ENCODE measurements at places on chromosomes 7 and 10. TPM values are rescaled to one million over a fixed set of nuclear protein-coding genes. Genes with fewer than 3 reads are reported as not detected.

The TCF7L2 gene
- polyA plus RNA-seq = 2.1 TPM

The DRGX gene
- not detected for polyA plus RNA-seq

The HTR5A gene
- polyA plus RNA-seq = not detected

The CCL24 gene
- polyA plus RNA-seq = 1.2 TPM

The ZPBP gene
- polyA plus RNA-seq = not detected

The AKR1E2 gene
- polyA plus RNA-seq = 0.74 TPM

The GRID2IP gene
- polyA plus RNA-seq = not detected

The EN2 gene
- not detected for polyA plus RNA-seq

The SPDYE3 gene
- polyA plus RNA-seq = 0.58 TPM

The THSD7A gene
- not detected for polyA plus RNA-seq

The OR13A1 gene
- not detected for polyA plus RNA-seq

The LDB3 gene
- polyA plus RNA-seq = not detected

The GIMAP5 gene
- polyA plus RNA-seq = 15.4 TPM

DNA sequence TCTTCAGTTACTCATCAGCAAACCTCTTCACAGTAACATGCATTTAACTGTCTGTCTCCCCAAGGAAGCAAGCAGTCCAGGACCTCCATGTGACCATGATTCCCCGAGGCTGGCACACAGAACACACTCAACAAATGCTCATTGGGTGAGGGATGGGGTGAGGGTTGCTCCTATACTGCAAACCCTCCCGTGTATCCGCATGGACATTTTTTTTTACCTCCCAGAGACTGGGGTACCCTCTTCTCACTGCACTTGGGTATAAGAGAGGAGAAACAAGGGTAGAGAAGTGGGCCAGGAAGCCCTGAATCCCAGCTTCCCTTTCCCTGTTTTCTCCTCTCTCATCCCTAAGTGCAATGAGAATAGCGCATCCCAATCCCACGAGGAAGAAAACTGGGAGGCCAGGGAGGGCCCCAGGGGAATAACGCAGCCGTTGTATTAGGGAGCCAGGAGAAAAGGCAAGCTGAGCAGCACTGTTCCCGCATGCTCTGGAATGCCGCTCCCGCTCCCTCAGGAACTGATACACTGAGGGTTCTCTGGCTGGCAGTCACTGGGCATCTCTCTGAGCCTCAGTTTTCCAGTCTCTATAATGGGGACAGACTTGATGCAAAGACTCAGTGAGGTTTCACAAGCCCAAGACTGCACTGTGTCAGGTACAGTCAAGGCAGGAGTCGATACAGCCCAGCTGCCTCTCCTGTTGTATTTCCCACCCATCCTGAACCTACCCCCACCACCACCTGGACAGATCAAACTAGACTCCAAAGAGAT, 134.6 kb downstream of the GRID1 start:
- H3K27ac ChIP-seq = no peak overlapping the region
- no peaks in the 10 kb centered on the region for H3K36me3 ChIP-seq
- no peak overlapping the region for H3K4me3 ChIP-seq
- DNase-seq = no peak

DNA sequence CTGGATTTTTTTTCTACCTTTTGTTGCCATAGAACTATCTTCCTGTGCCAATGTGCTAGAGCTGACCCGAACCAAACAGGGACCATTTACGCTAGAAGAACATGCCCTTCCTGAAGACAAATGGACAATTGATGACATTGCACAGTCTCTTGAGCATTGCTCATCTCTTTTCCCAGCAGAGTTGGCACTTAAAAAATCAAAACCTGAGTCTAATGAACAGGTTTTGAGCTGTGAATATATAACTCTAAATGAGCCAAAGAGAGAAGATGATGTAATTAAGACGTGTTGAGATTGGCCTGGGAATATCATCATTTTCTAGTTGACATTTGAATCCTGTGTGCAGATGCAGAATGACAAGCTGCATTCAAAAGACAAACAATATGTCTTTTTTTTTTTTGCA, 37.1 kb downstream of the TRUB1 start:
- DNase-seq = no peak
- H3K4me1 ChIP-seq = no peaks in the 10 kb centered on the region
- no peaks in the 10 kb centered on the region for H3K27me3 ChIP-seq
- peaks cover 13% of the 10 kb centered on the region for H3K36me3 ChIP-seq

DNA sequence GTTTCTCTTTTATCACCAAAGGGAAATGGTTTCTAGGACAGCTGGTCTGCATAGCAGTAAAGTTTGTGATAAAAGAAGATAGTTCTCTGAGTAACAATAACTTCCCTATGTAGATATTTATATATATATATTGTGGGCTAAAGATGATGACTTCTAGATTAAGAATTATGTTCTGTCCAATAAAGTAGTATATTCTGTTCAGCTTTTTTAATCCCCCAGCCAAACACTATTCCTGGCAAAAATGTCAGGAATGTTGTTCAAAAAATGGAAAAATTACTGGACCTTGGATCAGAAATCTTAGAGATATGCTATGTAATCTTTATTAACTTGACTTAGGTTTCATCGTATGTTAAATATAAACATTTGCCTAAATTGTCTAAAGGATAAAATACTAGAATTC, 136.3 kb upstream of the GNAI1 start:
- no peak overlapping the region for H3K27ac ChIP-seq
- no peaks in the 10 kb centered on the region for H3K27me3 ChIP-seq
- H3K4me1 ChIP-seq = no peaks in the 10 kb centered on the region
- no peaks in the 10 kb centered on the region for H3K36me3 ChIP-seq
- no peak for DNase-seq
- no peak overlapping the region for H3K4me3 ChIP-seq

DNA sequence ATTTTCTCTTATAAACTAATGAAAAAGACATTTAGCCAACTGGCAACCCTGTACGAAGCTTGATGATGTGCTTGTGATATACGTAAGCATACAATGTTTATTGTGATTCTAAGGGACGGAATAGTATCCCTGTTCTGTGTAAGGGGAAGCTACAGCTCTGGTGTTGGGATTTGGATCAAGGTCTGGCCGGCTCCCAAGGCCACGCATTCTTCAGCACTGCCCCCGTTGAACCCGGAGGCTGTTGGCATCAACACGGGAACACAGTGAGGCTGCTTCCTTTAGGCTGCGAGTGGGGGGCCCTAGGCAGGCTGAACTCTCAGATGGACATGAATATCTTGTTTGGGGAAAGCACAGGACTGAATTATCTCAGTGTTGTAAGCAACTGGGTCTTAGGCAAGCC, 180.6 kb downstream of the CAMK1D start:
- H3K4me3 ChIP-seq = no peak overlapping the region
- no peaks in the 10 kb centered on the region for H3K4me1 ChIP-seq
- H3K36me3 ChIP-seq = no peaks in the 10 kb centered on the region
- no peaks in the 10 kb centered on the region for H3K27me3 ChIP-seq
- H3K27ac ChIP-seq = no peak overlapping the region

GRCh38 chr7:2125931-2126330, 106.8 kb downstream of the MAD1L1 start:
- DNase-seq = no peak
- no peak overlapping the region for H3K4me3 ChIP-seq
- H3K27ac ChIP-seq = no peak overlapping the region
- peaks cover 11% of the 10 kb centered on the region for H3K36me3 ChIP-seq
- H3K4me1 ChIP-seq = no peaks in the 10 kb centered on the region

- no peaks in the 10 kb centered on the region for H3K27me3 ChIP-seq
- no peaks in the 10 kb centered on the region for H3K36me3 ChIP-seq
- H3K27ac ChIP-seq = no peak overlapping the region
- no peak for DNase-seq
- H3K4me1 ChIP-seq = no peaks in the 10 kb centered on the region
Measured at GRCh38 chr10:24777196-24777595, 53.5 kb upstream of the ARHGAP21 start.

DNA sequence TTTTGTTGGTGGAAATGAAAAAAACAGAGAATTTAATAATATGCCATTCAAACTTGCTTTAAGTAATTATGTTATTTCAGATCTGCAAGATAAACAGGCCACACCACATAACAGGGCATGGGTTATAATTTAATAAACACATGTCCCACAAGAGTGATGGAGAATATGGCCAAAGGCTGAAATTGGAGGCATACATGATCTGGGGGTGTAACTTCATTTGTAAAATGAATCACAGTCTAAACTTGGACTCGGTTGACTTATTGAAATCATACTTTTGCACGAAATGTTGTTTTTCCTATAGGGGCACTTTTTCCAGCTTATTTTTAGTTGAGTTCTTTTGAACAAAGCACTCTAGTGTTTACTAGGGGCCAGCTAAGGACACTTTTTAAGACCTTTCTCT, 151.6 kb downstream of the TMEM26 start:
- no peak overlapping the region for H3K27ac ChIP-seq
- H3K36me3 ChIP-seq = no peaks in the 10 kb centered on the region
- no peaks in the 10 kb centered on the region for H3K27me3 ChIP-seq
- no peak for DNase-seq

- no peak overlapping the region for H3K27ac ChIP-seq
- H3K4me3 ChIP-seq = no peak overlapping the region
- no peaks in the 10 kb centered on the region for H3K4me1 ChIP-seq
- H3K36me3 ChIP-seq = no peaks in the 10 kb centered on the region
Measured at GRCh38 chr10:60008816-60009215, 102.5 kb upstream of the CCDC6 start.

DNA sequence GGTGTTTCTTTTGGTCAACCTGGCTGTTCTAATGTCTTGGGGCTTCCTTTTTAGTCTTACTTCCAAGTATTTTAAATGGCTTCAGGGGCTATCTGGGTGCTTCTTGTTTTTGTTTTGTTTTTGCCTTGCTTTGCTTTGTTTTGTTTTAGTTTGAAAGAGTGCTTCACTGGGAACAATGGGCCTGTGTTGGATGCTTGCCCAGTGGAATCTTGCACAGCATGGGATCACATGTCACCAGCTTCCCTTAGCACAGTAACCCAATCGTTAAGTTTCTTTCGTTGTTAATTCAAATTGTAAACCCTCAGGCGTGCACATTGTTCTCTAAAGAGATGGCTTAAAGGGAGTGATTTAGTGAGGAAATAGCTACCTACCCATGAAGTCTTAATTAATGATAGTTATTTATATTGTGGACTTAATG, 8.9 kb downstream of the COL17A1 start:
- H3K27ac ChIP-seq = no peak overlapping the region
- H3K4me3 ChIP-seq = no peak overlapping the region
- no peaks in the 10 kb centered on the region for H3K27me3 ChIP-seq
- H3K36me3 ChIP-seq = no peaks in the 10 kb centered on the region

DNA sequence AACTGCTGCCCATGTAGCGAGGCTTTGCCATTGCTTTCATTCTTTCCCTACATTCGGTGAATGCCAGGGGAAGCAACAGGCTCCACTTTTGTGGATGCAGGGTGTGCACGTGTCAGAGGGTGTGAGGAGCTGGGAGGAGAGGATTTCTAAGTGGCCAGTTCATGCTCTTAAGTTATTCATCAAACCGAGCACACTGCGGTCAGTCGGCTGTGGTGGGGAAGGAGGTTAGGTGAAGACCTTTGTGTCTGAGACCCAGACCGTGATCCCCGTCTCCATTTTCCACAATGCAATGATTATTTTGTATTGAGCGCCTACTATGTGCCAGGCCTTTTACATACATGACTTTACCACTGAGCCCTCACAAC, 438.6 kb upstream of the GALNT17 start:
- H3K27ac ChIP-seq = no peak overlapping the region
- H3K4me1 ChIP-seq = peaks cover 13% of the 10 kb centered on the region
- H3K27me3 ChIP-seq = peaks cover 52% of the 10 kb centered on the region
